Right renal pelvis (tissue), 4 donors: ENCODE measurements at places on chromosomes 3 and 15.
A peak's percentile ranks its signal among the peaks of the same experiment; 100 is the strongest.

DNA sequence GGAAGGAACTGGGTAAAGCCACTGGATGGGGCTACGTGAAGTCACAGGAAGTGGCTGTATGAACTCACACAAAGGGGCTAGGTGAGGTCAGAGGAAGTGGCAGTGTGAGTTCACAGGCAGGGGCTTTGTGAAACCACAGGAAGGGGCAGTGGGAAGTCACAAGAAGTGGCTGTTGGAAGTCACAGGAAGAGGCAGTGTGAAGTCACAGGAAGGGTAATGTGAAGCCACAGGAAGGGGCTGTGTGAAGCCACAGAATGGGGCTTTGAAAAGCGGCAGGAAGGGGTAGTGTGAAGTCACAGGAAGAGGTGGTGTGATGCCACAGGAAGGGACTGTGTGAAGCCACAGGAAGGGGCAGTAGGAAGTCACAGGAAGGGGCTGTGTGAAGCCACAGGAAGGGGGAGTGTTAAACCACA, 34.6 kb downstream of the GASK1A start:
- DNase-seq, result no peak

DNA sequence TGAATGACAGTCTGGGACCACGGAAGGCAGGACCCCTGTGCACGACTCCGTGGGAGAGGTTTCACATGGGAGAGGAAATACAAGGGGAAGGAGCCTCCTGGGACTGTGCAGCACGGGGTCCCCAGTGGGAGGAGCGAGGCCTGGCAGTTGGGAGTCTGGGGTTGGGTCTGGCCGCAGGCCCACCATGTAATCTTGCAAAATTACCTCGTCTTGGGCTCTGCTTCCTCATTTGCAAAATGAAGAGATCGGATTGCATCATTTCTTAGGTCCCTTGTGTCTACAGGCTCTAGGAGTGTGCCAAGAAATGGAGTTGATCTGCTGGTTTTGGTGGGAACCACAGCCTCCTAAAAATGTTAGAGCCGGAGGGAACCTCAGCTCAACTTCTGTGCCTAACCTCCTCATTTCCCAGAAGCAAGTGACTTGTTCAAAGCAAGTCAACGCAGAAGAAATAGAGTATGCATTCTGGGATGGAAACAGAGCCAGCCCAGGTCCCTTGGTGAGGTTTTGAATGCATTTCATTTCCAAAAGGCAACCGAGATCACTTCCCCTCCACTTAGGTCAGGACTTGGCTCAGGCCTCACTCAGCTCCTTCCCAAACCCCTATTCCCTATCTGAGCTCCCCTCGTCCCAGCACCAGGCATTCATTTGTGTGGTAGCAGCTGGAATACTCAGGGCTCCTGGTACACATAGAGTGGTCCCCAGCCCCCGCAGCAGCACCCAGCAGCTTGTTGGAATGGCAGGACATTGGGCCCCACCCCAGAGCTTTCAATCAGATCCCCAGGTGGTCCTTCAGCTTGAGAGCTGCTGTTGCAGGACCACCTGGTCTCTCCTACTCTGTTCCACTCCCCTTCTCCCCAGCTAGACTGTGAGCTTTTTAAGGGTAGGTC, 267.7 kb downstream of the XXYLT1 start:
- no peak for DNase-seq

DNA sequence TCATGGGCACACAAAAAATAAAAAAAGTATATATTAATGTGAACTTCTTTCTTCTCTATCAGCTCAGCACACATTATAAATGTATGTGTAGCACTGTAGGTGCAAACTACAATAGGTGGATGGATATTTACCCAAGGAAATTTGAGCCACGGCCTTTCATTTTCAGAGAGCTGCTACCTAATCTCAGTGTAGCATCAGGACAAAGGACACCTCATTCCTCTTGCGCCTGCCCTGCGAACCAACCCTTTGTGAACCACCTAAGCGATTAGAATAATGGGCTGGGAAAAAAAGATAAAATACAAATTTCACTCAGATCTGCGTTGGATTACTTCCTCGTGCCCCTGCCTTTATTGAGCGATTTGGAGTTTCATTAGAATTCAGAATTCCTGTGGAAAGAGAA, 263.2 kb downstream of the NR2F2 start:
- DNase-seq, result no peak

GRCh38 chr3:31305340-31305739, 227.4 kb upstream of the STT3B start:
- DNase-seq, result no peak

GRCh38 chr15:64070965-64071851, 22.4 kb downstream of the CIAO2A start:
- DNase-seq, result no peak

- DNase-seq, result no peak
These were observed 26.4 kb upstream of the MME start for GRCh38 chr3:155053756-155054155.

GRCh38 chr15:90881978-90882721, 2.2 kb upstream of the FES start:
- DNase-seq, result no peak

DNA sequence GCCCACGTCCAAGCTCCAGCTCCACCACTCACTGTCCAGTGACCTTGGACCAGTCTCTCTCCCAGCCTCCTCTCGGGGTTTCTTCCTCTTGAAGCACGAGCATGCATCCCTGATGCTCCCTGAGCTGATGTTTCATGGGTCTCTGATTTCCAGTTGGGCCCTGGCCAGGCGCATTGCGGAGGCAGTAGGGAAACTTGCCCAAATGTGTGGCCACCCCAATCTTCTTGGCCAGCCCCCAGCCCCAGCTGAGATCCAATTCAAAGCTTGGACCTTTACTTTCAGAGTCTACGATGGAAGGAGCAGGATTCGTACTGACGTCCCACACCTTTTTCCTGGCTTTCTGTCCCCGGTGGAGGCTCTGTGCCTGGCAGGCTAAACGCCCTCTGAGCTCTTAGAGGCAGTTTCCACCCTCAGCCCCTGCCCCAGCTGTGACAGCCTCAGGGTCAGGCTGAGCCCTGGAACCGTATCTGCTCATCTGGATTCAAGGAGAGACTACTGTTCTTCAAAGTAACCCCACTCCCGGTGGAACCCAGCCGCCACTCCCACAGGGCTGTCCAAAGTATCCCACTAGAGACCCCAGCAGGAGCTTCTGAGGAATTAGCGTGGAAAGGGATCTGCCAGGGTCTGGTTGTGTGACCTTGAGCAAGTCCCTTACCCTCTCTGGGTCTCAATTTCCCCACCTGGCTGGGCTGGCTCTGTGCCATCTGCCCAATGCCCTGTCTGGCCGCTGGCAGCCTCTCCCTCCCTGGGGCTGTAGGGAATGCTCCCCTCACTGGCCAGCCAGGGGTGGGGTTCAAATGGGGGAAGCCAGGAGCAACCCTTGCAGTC, 37.4 kb downstream of the CPN2 start:
- DNase-seq, result no peak

DNA sequence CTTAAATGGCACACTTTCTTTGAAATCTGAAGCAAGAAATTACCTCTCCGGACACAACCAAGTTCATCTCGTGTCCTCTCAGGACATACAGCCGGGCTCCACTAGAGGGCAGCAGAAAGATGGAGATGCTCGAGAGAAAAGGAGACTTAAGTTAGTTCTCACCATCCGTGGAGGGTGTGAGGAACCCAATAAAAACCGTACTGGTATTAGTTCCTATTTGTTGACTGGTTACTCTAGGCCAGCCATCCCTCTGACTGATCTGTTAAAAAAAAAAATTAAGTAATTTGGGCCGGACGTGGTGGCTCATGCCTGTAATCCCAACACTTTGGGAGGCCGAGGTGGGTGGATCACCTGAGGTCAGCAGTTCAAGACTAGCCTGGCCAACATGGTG, 7.9 kb upstream of the CYP11A1 start:
- no peak for DNase-seq

DNA sequence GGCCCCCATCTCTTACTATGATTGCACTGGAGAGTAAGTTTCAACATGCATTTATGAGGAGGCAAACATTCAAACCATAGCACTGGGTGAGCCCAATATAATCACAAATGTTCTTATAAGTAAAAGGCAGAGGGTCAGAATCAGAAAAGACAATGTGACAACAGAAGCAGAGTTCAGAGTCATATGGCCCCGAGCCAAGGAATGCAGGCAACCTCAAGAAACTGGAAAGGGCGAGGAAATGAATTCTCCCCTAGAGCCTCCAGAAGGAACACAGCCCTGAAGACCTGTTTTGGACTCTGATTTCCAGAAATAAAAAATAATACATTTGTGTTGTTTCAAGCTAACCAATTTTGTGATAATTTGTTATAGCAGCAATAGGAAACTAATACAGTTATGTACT, 81.3 kb upstream of the ABI3BP start:
- no peak for DNase-seq

- peak; percentile 49 for DNase-seq
These were observed at the start of gene VGLL3 for GRCh38 chr3:86990734-86991481. VGLL3 (minus strand) TSS chr3:86991149; CDS start chr3:86990743, 406 bp downstream.

DNA sequence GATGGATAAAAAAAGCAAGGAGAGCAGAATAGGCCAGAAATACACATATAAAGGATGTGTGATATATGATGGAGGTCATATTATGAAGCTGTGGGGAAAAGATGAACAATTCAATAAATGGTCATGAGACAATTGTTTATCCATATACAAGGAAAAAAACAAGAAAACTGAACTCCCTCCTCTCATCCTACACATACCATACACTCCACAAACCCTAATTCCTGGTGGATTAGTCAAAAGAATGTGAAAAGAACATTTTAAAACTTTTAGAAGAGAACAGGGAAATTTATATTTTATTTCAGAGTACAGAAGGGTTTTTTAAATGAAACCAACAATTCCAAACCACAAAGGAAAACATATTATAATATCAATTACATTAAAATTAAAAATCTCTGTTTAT, 34.5 kb upstream of the NR2E3 start:
- DNase-seq, result no peak

DNA sequence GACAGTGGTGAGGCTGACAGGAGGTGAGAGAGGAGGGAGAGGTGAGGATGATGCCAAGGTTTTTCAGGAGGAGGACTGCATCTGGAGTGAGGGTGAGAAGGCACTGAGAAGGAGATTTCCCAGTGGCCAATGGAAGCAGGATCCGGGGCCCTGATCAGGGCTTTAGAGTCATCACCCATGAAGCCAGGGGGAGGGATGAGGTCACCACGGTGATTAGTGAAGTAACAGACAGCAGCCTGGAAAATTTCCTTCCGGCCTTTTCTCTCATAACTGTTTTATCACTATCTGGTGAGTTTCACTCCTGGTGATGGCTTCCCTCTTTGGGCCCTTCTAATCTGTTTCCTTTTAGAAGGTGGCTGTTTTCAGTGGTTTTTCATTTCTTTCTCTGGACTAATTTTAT, 80.5 kb upstream of the WNT5A start:
- DNase-seq, result no peak

DNA sequence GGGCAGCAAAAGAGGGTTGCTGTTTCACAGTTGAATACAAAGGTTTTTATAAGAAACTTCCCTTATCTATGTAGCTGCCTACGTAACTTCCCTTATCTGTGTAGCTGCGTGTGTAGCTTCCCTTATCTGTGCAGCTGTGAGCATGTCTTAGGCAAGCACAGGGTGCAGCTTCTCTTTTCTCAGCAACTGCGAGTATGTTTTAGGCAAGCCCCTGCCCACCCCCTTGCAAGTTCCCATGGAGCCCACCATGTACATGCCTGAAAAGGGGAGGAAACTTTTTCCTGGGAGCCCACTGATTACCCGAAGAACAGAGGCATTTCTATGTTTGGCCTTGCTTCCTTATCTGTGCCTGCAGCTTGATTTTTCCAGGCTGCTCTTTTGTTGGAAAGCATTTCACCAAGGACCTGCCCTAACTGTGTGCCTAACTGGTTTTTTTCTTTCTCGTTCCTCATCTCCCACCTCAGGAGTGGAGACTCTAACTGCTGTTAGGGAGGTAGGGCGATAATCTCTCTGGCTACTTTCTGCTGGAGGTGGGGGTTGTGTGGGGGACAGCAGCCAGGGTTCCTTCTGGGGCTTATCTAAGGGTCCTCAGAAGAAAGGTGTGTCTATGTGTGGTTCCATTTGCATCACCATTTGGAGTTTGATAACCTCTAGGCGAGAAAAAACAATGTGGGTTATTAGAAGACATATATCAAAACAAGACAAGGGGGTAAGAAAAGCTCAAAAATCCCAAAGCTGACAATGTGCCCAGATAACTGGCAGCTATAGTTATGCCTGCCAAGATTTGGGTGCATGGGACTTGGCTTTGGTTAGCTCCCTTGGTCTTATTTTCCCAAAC, 26.0 kb downstream of the SORD start:
- no peak for DNase-seq

- no peak for DNase-seq
These were observed 74.8 kb downstream of the SCN5A start for GRCh38 chr3:38574411-38575278.

- no peak for DNase-seq
These were observed 413.7 kb downstream of the LPP start for GRCh38 chr3:188567478-188568195.

DNA sequence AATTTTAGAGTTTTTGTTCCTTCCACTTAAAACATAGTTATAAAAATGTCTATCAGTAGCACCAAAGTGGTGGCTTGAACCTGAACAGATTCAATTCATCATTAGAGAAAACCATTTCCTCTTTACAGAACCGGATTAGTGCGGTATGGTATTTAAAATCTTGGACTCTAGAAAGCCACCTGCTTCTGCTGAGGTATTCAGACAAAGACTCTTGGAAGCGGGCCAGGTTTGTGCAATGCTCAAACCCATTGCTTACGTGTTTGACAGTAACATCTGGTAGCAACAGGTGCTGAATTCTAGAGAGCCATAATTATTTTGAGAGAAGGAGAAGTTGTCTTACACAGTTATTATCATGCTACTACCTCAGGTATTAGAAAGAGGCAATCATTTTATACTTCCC, 290.5 kb downstream of the NAALADL2 start:
- no peak for DNase-seq

- no peak for DNase-seq
These were observed 325.9 kb downstream of the MECOM start for GRCh38 chr3:169337500-169338078.

DNA sequence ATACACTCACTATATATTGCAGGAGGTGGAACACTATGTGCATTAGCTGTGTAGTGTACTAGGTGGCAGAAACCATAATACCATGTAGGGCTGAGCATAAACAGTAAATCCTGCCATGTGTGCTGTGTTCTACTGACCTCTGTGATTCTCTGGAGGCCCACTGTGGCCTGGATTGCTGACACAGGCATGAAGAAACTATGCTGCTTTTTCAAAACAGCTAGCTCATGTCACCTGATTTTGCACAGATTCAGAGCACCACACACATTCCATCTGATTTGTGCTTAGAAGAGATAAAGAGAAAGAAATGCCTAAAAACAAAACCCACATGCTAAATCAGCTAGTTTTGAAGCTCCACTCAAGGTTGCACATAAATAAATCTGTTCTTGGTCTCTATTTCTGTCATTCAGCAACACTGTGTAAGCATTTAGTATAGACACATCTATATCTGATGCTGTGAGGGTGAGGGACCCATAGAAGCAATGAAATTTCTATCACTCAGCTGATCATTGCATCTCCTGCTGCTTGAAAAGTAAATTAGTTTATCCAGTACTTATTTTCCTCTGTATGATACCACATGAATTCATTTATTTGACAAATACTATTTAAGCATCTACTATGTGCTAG, 1007.7 kb upstream of the SEMA6D start:
- DNase-seq, result no peak
